ENCODE measurements at places on chromosomes 2 and 18.

GRCh38 chr18:4599312-4599711, 144.2 kb upstream of the DLGAP1 start:
- DNase-seq, result no peak

GRCh38 chr2:160363961-160364360, 129.6 kb downstream of the RBMS1 start:
- no peak for DNase-seq

- no peak for DNase-seq
Measured at GRCh38 chr2:41698678-41699422, 349.0 kb upstream of the PKDCC start.

DNA sequence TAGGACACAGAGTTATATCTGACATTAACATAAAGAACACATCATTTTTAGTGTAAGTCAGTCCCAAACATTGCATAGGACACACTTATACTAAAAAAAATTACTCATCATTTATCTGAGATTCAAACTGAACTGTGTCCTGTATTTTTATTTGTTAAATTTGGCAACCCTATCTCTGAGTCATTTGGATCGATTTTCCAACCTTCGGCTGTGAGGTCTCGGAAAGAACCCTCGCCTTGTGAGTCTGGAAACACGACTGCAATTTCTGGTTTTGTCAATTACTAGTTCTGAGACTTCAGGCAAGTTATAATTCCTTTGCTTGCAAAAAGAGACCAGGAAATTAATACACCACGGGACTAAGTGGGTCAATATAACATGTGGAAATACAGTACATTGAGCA, 14.0 kb downstream of the ATP8B1 start:
- DNase-seq, result no peak

DNA sequence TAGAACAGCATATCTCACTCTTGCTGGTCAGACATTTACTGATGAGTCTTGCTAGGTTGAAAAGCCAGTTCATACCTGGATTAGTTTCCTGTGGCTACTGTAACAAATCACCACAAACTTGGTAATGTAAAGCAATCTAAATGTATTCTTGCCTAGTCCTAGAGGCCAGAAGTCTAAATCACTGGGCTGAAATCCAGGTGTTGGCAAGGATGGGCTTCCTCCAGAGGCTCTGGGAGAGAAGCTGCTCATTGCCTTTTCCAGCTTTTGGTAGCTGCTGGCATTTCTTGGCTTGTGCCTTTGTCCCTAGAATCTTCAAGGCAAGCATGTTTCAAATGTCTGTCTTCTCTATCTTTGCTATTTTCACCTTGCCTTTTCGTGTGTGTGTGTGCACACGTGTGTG, 62.3 kb upstream of the MAP4K3 start:
- no peak for DNase-seq

- no peak for DNase-seq
Measured at GRCh38 chr2:152701198-152701597, 16.1 kb downstream of the PRPF40A start.

DNA sequence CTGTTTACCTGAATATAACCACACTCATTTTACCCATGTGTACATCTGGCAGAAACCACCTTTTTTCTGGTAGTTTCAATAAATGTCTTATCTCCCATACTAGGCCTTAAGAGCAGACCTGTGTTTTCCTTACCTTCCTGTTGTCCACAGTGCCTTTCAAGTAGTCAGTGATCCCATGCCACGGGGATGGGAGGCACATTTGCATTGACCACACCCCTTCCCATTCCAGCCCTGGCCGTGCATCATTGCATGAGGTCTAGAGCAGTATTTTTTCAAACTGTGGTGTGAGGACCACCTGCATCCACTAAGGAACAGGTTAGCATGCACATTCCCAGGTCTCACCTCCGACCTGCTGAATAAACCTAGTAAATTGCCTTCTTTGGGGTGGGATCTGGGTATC, 165.2 kb upstream of the FOSL2 start:
- no peak for DNase-seq
